Amniotic epithelial cell (primary cell): ENCODE measurements at places on chromosomes 11 and 22.

DNA sequence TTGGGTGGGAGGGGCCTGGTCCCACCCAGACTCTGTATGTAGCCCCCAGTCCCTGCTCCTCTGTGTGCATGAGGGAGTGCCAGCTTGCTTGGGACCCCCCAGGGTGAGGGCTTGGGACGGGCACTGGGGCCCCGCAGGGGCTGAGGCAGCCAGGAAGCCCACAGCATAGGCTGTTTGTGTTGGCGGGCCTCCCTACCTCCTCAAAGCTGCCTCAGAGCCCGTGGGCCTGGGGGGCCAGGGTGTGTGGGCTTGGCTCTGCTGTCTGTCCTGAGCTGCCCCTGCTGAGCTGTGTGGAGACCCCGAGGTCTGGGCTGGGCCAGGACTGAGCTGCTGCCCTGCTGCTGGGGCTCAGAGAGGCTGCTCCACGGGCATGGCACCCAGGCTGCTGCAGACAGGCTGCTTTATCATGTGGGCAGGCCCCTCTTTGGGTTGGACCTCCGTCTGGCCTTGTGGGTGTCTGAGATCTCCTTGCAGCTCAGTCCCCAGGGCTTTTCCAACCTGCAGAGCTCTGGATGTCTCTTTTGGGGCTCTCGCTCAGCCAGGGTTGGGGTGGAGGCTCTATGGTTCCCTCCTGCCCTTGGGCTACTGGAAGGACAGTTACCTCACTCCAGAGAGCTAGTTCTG, 3.3 kb downstream of the TSPAN4 start:
- DNase-seq = no peak

- no peak for DNase-seq
Observed at GRCh38 chr11:73236205-73236765, 18.2 kb downstream of the P2RY2 start.

- peak; percentile 55 for DNase-seq
Observed at GRCh38 chr22:42608823-42609361, 5.8 kb downstream of the POLDIP3 start.

DNA sequence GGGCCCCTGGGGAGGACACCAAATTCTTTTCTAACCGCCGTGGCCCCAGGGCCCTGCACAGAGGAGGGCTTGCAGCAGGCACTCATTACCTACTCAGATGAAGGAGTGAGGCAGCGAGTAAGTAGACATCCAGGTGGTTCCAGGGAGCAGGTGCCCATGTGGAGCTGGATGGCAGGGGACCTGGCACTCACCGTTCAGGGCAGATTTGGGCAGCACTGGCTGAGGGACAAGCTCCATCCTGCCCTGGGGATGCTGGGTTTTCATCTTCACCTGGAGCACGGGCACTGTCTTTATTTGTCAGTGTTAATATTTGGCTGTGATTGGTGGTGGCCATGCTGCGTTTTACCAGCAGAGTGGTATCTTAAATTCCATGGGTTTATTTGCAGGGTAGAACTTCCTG, 1182.7 kb downstream of the BRD1 start:
- no peak for DNase-seq

DNA sequence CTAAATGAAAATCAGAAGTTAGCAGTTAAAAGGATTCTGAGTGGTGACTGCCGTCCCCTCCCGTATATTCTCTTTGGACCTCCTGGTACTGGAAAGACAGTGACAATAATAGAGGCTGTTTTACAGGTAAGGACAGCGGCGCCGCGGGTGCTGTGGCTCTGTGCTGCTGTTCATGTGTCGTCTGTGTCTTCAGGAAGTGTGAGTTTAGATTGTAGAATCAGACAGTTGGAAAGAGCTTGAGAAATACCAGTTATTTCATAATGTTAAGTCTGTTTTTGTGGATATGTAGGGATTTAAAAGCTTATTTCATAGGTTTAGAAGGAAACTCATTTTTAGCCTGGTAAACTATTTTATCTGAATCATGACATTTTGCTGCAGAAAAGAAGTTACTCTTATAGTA, 27.4 kb upstream of the PANX2 start:
- peak; percentile 55 for DNase-seq

GRCh38 chr22:39313258-39314001, 6.0 kb downstream of the RPL3 start:
- no peak for DNase-seq

- no peak for DNase-seq
Observed at GRCh38 chr11:12144330-12145174, 34.2 kb downstream of the MICAL2 start.

DNA sequence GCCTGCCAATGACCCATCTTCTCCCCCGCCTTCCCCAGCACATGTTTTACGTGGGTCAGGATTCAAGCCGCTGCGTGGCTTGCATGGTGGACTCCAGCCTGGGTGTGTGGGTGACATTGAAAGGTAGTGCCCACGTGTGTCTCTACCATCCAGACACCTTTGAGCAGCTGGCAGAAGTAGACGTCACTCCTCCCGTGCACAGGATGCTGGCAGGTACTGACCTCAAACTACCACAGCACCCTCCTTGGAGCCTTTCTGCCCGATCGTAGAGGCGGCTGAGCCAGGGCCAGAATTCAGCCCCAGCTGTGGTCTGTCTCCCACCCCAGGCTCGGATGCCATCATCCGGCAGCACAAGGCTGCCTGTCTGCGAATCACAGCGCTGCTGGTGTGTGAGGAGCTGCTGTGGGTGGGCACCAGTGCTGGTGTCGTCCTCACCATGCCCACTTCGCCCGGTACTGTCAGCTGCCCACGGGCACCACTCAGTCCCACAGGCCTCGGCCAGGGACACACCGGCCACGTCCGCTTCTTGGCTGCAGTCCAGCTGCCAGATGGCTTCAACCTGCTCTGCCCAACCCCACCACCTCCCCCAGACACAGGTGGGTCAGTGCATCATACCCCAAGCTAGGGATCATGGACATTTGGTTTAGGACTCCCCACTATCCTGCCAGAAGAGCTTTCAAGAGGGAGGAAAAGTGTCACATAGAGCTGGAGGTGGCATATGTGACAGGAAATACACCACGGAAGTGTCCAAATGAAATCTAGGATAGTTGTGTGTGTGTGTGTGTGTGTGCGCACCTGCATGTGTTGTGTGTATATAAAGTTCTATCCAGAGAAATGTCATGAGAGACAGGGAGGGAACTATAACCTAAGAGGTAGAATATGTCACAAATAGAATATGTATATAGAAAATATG, 10.6 kb upstream of the RELT start:
- DNase-seq = no peak

DNA sequence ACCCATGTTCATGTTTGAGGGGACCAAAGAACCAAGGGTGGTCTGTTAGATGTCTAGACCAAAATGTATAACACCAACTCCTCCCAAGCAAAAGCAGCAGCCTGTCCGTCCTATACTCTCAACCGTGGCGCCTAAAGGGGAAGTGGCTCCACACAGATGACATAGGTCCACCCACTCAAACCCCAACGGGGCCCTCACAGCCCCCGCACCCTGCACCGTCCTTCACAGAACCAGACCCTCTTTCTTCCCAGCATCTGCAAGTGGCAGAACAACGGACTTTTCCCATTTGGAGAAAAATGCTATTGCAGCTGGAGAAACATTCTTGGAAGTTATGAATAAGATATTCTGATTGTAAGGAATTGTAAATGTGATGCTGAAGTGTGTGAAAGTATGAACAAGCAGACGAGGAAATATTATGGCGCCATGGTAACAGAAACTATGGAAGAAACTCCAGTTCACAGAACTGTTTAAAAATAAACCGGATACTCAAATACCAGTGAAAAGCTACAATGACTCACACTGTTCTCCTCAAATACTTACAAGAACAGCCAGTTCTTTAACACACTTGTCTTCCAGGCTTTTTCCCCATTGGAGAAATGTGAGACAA, 76.5 kb upstream of the ARFGAP3 start:
- DNase-seq = peak; percentile 96

GRCh38 chr11:26187639-26188038, 144.3 kb upstream of the ANO3 start:
- DNase-seq = peak; percentile 91

- no peak for DNase-seq
Observed at GRCh38 chr11:45279645-45280044, 6.5 kb downstream of the SYT13 start.

DNA sequence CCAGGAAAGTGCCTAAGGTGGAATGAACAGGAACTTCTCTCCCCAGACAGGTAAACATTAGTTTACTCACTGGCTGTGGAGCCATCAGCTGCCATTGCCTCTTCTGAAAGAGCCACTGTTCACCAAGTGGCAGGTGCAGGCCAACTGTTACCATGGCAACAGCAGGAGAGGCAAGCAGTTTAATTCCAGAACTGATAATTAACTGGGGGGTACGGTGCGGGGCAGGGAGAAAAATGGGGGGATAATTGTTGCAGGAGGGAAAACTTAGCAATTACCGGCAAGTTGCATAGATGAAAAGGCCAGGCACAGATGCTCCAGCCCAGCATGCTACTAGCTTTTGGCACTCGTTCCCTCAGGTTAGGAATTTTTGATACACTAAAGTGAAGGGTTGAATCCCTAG, 85.1 kb downstream of the TRIM44 start:
- no peak for DNase-seq

DNA sequence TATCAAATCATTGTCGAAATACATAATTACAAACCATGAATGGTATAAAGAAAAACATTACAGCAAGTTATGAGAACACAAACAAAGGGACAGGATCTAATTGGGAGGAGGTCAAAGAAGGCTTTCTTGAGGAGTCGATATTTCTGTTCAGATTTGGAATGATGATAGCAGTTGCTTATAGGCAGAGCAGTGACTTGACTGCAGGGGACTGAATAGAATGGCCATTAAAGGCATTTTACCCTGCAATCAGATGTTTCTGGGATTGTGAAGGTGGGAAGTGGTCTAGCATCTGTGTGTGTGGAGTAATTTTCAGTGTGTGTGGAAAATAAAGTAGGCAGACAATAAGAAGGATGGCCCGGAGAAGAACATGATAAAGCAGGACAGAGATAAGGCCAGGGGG, 41.0 kb downstream of the BLID start:
- no peak for DNase-seq

DNA sequence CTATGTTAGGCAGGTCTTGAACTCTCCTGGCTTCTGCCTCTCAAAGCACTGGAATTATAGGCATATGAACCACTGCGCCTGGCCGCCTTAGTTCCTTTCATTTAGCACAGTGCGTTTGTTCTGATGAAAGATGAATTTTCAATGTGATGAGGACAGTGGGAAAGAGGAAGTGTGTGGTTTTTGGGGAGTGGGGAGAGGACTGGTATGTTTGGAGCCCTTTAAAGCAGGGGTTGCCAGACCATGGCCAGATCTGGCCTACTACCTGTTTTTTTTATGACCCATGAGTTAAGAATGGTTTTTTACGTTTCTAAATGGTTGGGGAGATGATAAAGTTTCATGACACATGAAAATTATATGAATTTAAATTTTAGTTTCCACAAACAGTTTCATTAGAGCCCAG, 12.5 kb downstream of the ATXN10 start:
- DNase-seq = peak; percentile 13

DNA sequence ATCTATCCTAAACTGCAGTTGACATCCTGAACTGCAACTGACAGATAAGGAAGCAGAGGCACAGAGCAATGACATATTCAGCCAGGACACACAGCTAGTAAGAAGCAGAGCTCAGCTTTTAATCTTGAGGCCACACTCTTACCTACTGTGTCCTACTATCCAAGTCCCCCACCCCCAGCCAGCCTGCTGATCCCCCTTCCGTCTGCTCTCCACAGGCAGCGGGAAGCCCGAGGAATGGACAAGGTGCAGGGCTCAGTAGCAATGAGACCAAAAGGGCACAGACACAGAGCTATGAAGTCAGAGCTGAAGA, 4.3 kb downstream of the POLR3H start:
- no peak for DNase-seq

DNA sequence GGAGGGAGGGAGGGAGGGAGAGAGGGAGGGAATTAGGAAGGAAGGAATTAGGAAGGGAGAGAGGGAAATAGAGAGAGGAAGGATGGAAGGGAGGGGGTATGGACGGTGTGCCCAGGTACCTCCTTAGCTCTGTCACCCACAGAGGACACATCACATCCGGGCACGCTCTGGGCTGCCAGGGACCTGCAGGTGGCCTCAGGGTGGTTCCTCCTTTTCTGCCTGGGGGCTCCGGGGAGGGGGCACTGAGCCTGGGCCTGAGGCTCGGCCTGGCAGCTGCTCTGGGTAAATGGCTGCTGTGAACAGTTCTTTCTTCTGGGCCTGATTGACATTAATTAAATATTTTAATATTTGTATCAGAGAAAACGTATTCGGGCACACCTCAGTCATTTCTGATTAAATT, 733.5 kb downstream of the BRD1 start:
- DNase-seq = no peak

DNA sequence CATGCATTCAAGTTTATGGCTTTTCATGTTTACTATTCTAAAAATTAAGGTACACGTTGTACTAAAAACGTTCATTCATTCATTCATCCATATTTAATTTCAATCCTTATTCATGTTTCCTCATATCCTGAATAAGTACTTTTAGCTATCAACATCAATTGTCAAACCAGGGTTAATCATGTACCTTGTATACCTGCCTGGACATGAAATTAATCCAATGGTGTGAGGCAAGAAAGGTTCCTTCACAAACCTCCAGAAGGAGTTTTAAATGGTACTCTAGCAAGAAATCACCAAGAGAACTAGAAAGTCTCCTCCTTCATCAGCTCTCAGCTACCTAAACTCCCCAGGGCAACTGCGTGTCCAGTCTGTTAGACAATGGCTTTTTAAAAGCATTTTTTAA, 33.4 kb downstream of the TMEM123 start:
- no peak for DNase-seq

- DNase-seq = no peak
Observed at GRCh38 chr11:66150140-66150539, 80.1 kb downstream of the PACS1 start.

- no peak for DNase-seq
Observed at GRCh38 chr11:69909561-69910518, 90.6 kb upstream of the FGF3 start.

DNA sequence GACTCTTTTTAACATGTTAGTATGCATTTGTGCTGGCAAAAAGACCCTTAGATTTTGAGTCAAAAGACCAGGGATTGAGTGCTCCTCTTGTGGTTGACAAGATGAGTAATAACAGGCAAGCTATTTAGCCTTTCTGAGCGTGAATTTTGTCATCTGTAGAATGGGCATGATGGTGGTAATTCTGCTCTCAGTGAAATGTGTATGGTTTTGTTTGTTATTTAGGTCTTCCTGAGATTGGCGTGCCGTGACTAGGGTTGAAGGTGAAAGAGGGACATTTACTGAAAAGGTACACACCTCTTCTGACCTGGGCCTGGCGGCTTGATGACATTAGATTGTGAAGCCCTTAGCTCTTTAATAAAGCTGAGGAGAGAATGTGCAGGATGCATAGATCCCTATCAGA, 8.4 kb upstream of the CEP295 start:
- no peak for DNase-seq

- no peak for DNase-seq
Observed at GRCh38 chr11:112931703-112932102, 29.5 kb upstream of the NCAM1 start.

- DNase-seq = peak; percentile 12
Observed at GRCh38 chr22:28171115-28171514, 252.1 kb upstream of the PITPNB start.

- peak; percentile 63 for DNase-seq
Observed at GRCh38 chr11:100855466-100856067, 168.5 kb downstream of the ARHGAP42 start.
